ENCODE measurements at places on chromosomes 12 and 14.

DNA sequence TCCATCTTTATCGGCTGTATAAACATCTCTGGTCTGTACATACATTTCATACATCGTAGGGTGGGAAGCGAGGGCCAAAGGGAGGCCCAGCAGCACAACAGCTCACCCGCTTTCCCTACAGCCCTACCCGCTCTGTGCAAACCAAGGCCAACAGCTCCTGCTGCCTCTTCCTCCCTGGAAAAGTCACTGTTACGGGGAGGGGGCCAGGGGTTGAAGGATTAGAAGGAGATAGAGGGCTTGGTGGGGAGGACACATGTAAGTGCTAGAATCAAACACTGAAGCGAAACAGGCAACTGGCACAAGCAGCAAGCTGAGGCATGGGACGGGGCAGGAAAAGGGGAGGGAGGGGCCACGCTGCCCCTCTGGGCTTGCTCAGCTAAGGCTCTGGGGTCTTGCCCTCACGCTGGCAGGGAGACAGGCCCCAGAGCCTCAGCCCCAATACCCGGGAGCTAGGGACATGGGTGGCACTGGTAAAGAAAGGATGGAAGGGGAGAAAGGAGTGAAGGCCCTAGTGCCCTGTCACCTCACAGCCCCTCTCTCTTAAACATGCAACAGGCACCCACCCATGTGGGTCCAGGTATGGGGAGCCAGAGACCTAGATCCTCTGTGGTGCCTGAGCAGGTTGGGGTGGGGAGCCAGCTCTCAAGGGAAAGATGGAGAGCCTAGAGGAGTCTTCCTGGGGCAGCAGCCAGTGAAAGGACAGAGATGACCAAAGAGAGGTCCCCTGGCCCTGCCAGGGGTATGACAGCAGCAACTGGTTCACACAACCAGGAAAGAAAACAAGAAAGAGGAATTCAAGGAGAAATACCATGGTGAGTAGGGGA, 14.4 kb downstream of the SPRYD3 start:
- no peak for DNase-seq

- DNase-seq: no peak
Measured at GRCh38 chr12:12684375-12685106, 11.4 kb downstream of the GPR19 start.

- no peak for DNase-seq
Measured at GRCh38 chr14:35140718-35141581, 18.6 kb downstream of the PRORP start.

DNA sequence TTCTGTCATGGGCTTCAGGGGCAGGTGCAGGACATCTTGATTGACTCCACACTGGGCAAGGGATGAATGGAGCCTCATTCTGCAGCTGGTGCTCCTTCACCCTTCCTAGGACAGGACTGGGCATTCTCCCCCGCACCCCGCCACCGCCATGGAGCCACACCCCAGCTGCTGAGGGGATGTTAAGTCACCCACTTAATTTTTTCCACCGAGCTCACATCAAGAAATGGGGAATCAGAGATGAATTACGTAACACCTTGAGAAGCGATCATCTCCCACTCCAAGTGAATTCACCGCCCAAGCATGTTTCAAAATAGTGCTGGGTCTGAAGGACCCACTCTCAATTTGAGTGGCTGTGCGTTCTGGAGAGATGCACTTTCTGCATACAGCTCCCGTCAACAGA, 94.2 kb downstream of the EML1 start:
- no peak for DNase-seq

- no peak for DNase-seq
Measured at GRCh38 chr12:28830491-28830890, 318.6 kb upstream of the FAR2 start.

All from stimulated activated CD4-positive, alpha-beta T cell treated with anti-CD3 and anti-CD28 coated beads, Interleukin-1b, Interleukin-23, amount 100 ng/mL, for 1 hour (primary cell).